ENCODE measurements at places on chromosomes 1 and 21.

GRCh38 chr1:159009704-159010361 lies at the start of gene IFI16:
TSS of gene IFI16 (plus strand) at chr1:159009907. CDS start at chr1:159014681, 4,774 bp downstream.
- peak; percentile 72 for DNase-seq

DNA sequence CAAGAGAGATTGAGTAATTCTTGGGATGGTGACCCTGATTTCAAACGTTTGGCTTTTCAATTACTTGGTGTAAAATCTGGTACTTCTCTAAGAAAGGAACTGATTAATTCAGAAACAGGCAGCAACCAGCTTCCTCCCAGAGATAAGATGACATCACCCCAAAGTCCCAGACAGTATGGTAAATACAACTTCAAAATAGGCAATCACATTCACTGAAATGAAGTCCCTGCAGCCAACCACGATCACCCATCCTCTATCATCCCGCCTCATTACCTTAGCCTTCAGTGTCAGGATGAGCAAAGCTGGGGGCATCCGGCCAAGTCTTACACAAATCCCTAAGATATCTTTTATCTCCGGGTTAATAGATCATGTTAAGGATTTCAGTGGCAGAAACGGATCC lies 26.4 kb upstream of the RUNX1 start:
- no peak for DNase-seq

DNA sequence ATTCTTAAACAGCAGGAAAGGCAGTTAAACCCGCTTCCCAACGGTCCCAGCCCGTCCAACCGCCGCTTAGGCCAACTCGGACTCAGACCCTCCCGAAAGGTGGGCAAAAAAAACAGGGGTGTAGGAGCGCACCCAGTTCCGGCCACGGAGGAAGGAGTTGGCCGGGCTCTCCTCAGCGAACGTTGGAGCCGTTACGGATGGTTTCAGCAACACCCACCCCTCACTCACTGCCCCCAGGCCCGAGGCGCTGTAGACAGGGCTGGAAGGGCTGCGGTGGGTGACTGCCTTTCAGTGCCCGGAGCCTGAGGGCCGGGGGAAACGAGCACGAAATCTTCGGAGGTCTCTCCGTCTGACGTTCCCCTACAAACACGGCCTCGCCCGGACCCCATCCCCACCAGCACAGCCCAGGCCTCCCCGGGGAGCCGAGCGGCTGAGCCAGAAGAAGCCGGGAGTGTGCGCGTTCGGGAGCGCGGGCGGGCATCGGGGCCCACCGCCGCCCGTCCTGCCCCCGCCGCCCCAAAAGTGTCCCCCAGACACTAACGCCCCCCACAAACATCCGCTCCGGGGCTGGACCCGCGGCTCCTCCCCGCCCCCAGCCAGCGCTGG lies 1.3 kb downstream of the KDM5B start:
- peak; percentile 43 for DNase-seq

- DNase-seq: no peak
These were observed 400.0 kb upstream of the PKN2 start for GRCh38 chr1:88284066-88284465.

DNA sequence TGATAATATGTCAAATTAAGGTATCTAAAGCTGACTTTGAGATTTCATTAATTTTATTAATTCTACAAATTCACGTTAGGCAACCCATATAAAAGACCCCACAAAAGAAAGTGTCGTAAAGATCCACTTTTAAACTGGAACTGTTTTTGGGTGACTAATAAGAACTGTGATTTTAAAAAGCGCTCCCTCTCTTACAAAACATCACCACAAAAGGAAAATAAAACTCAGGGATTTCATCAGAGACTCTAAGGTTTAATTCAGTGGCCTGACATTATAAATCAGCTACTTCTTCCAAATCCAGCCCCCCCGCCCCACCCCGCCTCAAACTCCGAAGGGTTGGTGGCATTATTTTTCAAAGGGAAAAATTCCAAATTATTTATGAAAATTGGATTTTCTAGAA lies 2.7 kb downstream of the COL24A1 start:
- DNase-seq: no peak

Measured in activated CD8-positive, alpha-beta T cell treated with anti-CD3 and anti-CD28 coated beads for 36 hours (primary cell).